Breast epithelium (tissue), 4 donors: ENCODE measurements at places on chromosomes 16 and 17. TPM values are rescaled to one million over a fixed set of nuclear protein-coding genes. Genes with fewer than 3 reads are reported as not detected.

The PYY gene
- total RNA-seq: not detected

- H3K4me1 ChIP-seq: peaks cover 7% of the 10 kb centered on the region
- no peaks in the 10 kb centered on the region for H3K36me3 ChIP-seq
- no peak for DNase-seq
- H3K4me3 ChIP-seq: no peak overlapping the region
Observed at GRCh38 chr17:1563786-1564613, 1.4 kb upstream of the PITPNA start.

- H3K27me3 ChIP-seq: no peaks in the 10 kb centered on the region
- no peaks in the 10 kb centered on the region for H3K36me3 ChIP-seq
- peaks cover 6% of the 10 kb centered on the region for H3K4me1 ChIP-seq
- no peak overlapping the region for H3K27ac ChIP-seq
- no peak for DNase-seq
- no peak overlapping the region for H3K4me3 ChIP-seq
Observed at GRCh38 chr17:73189417-73190099, 3.3 kb upstream of the COG1 start.

DNA sequence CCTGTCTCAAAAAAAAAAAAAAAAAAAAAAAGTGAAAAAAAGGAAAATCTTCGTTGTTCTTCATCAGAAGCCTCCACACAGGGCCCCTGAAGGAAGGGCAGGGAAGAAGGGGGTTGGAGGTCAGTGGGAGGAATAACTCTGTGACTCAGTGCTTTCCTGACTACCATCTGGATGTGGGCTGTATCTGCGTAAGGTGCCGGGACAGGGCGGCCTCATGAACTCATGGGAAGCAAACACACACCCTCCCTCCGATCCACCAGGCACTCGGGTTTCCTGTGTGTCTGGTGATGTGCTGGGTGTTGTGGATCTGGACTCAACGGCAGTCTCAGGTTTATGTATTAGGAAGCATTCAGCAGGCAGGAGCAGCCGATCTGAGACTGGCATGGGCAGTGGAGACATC, 691.6 kb downstream of the WWOX start:
- H3K27me3 ChIP-seq: no peaks in the 10 kb centered on the region
- H3K4me1 ChIP-seq: no peaks in the 10 kb centered on the region
- no peaks in the 10 kb centered on the region for H3K36me3 ChIP-seq
- H3K27ac ChIP-seq: no peak overlapping the region

DNA sequence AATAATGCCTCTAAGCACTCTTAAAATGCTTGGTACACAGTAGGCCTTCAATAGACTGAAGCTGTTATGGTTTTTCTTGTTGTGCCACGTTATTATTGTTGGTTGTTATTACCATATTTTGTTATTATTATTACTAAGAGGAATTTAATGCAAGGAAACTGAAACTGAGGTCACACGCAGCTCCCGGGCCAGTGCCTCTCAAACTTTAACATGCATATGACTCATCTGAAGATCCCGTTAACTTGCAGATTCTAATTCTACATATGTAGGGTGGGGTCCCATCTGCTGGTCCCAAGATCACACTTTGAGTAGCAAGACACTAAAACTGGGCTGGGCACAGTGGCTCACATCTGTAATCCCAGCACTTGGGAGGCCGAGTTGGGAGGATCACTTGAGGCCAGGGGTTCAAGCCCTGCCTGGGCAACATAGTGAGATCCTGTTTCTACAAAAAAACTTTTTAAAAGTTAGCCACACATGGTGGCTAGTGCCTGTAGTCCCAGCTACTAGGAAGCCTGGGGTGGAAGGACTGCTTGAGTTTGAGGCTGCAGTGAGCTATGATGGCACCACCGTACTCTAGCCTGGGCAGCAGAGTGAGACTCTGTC, 888 bp downstream of the ACSM5 start:
- no peaks in the 10 kb centered on the region for H3K36me3 ChIP-seq
- DNase-seq: no peak
- H3K27me3 ChIP-seq: no peaks in the 10 kb centered on the region
- H3K4me3 ChIP-seq: no peak overlapping the region

The HSPB9 gene
- total RNA-seq: not detected

The AURKB gene
- total RNA-seq: 1.6 TPM

The C1QTNF8 gene
- not detected for total RNA-seq

DNA sequence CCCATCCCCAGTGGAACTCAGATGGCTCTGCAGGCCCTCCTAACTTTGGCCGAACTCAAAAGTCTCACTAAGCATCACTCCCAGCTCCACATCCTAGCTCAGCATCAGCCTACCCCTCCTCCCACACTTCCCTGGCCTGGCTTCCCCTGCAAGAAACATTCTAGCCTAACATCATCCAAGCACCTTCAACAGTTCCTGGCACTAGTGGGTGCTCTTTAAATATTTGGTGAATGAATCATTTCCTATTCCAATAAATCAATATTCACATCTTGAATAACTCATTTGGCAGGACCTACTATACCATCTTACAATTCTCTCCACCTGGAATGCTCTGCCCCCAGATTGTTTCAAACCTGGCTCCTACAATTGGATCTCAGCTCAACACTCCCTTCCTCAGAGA, 11.0 kb upstream of the BBS2 start:
- H3K27ac ChIP-seq: no peak overlapping the region
- no peak overlapping the region for H3K4me3 ChIP-seq
- H3K36me3 ChIP-seq: no peaks in the 10 kb centered on the region
- no peak for DNase-seq
- H3K27me3 ChIP-seq: no peaks in the 10 kb centered on the region

DNA sequence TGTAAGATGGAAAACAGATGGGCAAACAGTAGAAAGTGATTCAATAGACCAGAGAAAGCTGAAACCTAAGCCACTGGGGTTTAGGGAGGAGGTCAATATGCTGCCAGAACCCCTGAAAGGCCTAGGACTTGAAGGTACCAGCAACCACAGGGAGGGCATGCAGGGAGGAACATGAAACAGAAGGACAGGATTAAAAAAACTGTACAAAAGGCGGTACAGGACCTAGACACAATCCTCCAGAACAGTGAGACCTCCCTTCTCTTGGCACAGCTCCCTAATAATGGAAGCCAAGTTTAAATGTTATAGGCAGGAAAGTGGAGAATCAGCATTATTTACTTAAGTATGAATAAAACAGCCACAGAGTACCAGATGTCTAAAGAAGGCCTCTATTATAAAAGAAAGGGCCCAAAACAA, 105.5 kb downstream of the SPAG9 start:
- no peaks in the 10 kb centered on the region for H3K36me3 ChIP-seq
- no peaks in the 10 kb centered on the region for H3K4me1 ChIP-seq
- no peak for DNase-seq
- no peak overlapping the region for H3K27ac ChIP-seq
- H3K4me3 ChIP-seq: no peak overlapping the region
